ENCODE measurements at places on chromosomes 16 and 17.

GRCh38 chr17:77153999-77154586 is 13.3 kb downstream of the SEC14L1 start:
- no peak for DNase-seq
- peaks cover 7% of the 10 kb centered on the region for H3K36me3 ChIP-seq
- no peaks in the 10 kb centered on the region for H3K27me3 ChIP-seq
- H3K4me3 ChIP-seq, result no peak overlapping the region
- peaks cover 55% of the 10 kb centered on the region for H3K4me1 ChIP-seq

DNA sequence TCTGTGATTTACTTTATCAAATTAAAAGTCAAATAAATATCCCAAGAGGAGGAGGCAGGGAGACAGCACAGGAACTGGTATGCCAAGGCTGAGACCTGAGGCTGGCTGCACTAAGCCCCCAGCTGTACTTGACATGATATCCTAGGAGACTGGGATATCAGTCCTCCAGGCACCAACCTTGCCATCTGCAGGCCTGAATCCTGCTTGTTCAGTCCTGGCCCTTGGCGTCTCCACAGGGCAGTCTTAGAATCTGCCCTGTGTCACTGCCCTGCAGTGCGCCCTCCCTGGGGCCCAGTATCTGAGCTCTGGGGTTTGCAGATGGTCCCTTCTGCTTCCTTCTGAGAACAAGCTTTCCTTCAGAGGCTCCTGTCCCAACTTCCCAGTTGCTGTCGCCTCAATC is 75.9 kb downstream of the HS3ST3A1 start:
- H3K36me3 ChIP-seq, result no peaks in the 10 kb centered on the region
- no peak overlapping the region for H3K27ac ChIP-seq
- H3K27me3 ChIP-seq, result no peaks in the 10 kb centered on the region
- no peak for DNase-seq

DNA sequence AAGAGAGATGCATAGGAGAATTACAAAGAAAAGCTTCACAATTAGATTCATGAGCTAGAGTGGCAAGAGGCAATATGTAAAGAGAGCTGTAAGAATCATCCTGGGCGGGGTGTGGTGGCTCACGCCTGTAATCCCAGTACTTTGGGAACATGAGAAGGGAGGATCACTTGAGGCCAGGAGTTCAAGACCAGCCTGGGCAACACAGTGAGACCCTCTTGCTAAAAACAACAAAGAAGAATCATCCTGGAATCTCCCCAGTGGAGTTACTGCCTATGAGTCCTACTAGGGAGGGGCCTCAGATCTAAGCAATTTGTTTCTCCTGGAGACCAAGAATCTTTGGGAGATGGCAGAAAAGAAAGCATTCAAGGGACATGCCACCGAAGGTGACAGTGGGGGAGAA is 119.1 kb downstream of the HIC1 start:
- H3K4me3 ChIP-seq, result no peak overlapping the region
- no peak for DNase-seq
- H3K36me3 ChIP-seq, result peaks cover 10% of the 10 kb centered on the region
- peak overlapping the region; percentile 75 for H3K27ac ChIP-seq
- no peaks in the 10 kb centered on the region for H3K27me3 ChIP-seq
- peaks cover 77% of the 10 kb centered on the region for H3K4me1 ChIP-seq

GRCh38 chr17:81040791-81041337 is 5.9 kb downstream of the BAIAP2 start:
- no peaks in the 10 kb centered on the region for H3K36me3 ChIP-seq
- H3K4me1 ChIP-seq, result peaks cover 95% of the 10 kb centered on the region
- H3K27me3 ChIP-seq, result no peaks in the 10 kb centered on the region
- no peak overlapping the region for H3K4me3 ChIP-seq
- DNase-seq, result no peak

- no peaks in the 10 kb centered on the region for H3K27me3 ChIP-seq
- H3K4me1 ChIP-seq, result peaks cover 3% of the 10 kb centered on the region
- peak; percentile 87 for DNase-seq
- H3K4me3 ChIP-seq, result no peak overlapping the region
- peak overlapping the region; percentile 35 for H3K27ac ChIP-seq
- H3K36me3 ChIP-seq, result no peaks in the 10 kb centered on the region
These were observed 24.8 kb upstream of the RCVRN start for GRCh38 chr17:9929871-9930270.

DNA sequence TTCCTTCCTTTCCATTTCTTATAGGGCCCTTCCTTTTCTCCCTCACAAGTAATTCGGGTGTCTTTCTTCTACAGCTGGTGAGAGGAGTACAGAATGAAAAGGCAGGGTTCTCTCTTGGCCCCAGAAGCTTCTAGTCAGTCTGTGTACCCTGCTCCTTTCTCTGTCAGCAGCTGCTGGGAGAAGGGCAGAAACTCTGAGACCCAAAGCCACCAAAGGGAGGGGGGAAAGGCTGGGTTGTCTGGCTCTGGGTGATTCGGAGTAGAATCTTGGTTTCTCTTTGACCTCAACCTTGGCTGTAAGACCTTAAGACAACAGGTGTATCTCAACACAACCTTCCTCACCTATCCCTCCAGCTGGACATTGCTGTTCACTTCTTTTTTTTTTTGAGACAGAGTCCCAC is 3.3 kb upstream of the NR1D1 start:
- no peak for DNase-seq
- peak overlapping the region; percentile 98 for H3K27ac ChIP-seq
- no peaks in the 10 kb centered on the region for H3K36me3 ChIP-seq

GRCh38 chr16:58127634-58128033 is 1.5 kb downstream of the CFAP20 start:
- peak overlapping the region; percentile 96 for H3K4me3 ChIP-seq
- H3K27ac ChIP-seq, result peak overlapping the region; percentile 74
- no peaks in the 10 kb centered on the region for H3K27me3 ChIP-seq
- DNase-seq, result no peak
- peaks cover 51% of the 10 kb centered on the region for H3K4me1 ChIP-seq

- peaks cover 54% of the 10 kb centered on the region for H3K4me1 ChIP-seq
- H3K27ac ChIP-seq, result peak overlapping the region; percentile 7
- H3K4me3 ChIP-seq, result no peak overlapping the region
- DNase-seq, result no peak
These were observed 25.8 kb downstream of the USP10 start for GRCh38 chr16:84725481-84726078.

DNA sequence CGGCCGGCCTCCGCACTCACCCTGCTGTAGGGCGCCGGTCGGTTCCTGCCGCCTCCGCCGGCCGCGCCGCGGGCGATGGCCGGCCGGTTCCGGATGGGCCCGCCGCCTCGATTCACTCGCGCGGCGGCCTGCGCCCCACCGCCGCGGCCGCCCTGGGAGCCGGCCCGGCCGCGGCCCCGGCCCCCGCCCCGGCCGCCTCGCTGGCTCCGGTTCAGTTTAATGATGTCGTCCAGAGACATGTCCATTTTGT is 158 bp downstream of the ALYREF start:
- H3K4me1 ChIP-seq, result peaks cover 35% of the 10 kb centered on the region
- peak overlapping the region; percentile 82 for H3K4me3 ChIP-seq
- peak overlapping the region; percentile 72 for H3K27ac ChIP-seq

GRCh38 chr17:46774108-46774737 is 44.3 kb downstream of the WNT3 start:
- no peak for DNase-seq
- no peaks in the 10 kb centered on the region for H3K27me3 ChIP-seq
- H3K4me3 ChIP-seq, result no peak overlapping the region
- H3K4me1 ChIP-seq, result peaks cover 29% of the 10 kb centered on the region
- H3K36me3 ChIP-seq, result no peaks in the 10 kb centered on the region
- H3K27ac ChIP-seq, result no peak overlapping the region

DNA sequence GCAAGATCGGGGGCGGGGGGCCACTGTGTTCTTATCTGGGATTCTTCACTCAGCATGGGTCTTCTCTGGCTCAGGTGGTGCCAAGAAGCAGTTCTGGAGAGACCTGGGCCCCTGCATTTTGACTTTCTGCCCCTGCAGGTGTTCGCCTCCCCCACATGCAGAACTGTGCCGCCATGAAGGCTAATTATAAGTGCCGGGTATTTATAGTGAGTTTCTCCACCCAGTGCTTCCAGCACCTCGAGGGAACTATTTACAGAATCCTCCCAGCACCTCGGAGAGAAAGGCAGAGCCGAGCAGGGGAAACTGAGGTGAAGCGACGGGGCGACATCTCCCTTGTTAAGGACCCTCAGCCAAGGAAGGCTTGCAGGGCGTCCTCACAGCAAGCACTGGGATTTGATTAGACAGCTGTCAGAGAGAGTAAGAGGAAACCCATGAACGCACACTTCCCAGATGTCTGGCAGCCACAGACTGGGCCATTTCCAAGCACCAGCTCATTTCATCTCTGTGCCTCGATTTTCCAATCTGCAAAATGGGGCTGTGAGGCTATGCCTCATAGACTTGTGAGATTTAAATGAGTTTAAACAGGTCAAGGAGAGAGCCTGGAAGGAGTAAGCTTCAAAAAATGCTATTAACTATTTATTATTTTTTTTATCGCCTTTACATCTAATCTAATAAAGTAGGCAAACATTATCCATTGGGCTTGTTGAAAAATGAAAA is 36.4 kb upstream of the GRIN2A start:
- H3K27me3 ChIP-seq, result no peaks in the 10 kb centered on the region
- H3K4me1 ChIP-seq, result no peaks in the 10 kb centered on the region
- H3K27ac ChIP-seq, result no peak overlapping the region
- DNase-seq, result no peak

DNA sequence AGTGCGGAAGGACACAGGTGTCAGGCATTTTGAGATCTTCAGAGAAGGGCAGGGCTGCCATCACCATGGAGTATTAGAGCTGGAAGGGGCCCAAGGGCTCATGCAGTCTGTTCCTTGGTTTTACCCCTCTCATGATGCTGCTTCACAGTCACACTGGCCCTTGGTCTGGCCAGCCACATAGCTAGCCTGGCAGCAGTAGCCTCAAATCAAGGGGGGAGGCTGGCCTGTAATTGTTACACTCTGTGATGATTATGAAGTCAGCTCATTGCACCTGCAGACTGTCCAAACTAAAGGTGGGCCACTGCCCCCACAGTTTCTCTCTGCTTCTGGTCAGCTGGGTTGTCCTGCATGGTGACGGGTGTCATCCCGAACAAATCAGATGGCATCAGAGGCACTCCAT is at the start of gene FNDC8:
Gene FNDC8, plus strand, starts transcription at position 301 of the 400 bp plus-strand sequence. Its CDS starts 79 bp downstream, at position 380.
- no peak for DNase-seq
- H3K36me3 ChIP-seq, result no peaks in the 10 kb centered on the region
- peaks cover 16% of the 10 kb centered on the region for H3K4me1 ChIP-seq
- no peaks in the 10 kb centered on the region for H3K27me3 ChIP-seq
- H3K4me3 ChIP-seq, result no peak within 1 kb of the TSS

DNA sequence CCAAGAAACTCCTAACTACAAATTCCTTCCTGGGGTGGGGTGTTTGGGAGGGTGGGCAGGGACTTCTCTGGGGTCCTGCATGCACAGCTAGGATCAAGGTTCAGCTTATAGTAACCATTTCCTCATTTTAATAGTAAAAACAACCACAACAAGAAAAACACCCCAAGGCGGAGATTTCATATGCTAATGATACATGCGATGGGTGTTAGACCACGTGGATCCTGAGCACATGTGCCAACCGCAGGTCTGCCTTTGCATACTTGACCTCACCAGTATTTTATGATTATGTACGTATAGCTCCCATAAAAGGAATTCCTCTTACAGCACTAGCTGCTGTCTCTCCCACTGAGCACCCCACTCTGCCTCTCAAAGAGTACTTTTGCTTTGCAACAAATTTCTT is 1.9 kb downstream of the KRTAP4-11 start:
- no peak for DNase-seq
- no peak overlapping the region for H3K27ac ChIP-seq
- no peak overlapping the region for H3K4me3 ChIP-seq
- no peaks in the 10 kb centered on the region for H3K4me1 ChIP-seq
- H3K36me3 ChIP-seq, result no peaks in the 10 kb centered on the region
- no peaks in the 10 kb centered on the region for H3K27me3 ChIP-seq

- no peaks in the 10 kb centered on the region for H3K27me3 ChIP-seq
- H3K36me3 ChIP-seq, result no peaks in the 10 kb centered on the region
- no peak overlapping the region for H3K4me3 ChIP-seq
These were observed 87.2 kb upstream of the CACNG5 start for GRCh38 chr17:66747578-66748275.

DNA sequence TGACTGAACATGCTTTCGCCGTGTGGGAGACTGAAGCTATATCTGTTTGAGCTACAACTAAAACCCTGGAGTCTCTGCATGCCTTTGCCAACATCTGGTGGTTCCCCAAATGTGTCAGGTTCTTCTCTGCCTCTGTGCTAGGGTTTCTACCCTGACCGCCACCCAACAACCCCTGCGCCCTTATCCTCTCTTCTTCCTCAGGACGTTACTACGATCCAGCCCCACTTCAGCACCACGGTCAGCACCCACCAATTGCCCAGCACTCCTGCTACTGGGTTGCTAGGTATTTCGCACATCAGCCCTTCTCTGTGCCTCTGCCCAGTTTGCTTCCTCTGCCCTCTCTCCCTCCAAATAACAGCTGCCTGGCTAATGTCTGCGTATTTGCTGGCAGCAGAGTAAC is 106.3 kb upstream of the HSBP1 start:
- H3K27ac ChIP-seq, result no peak overlapping the region
- no peak overlapping the region for H3K4me3 ChIP-seq
- no peaks in the 10 kb centered on the region for H3K27me3 ChIP-seq
- H3K36me3 ChIP-seq, result no peaks in the 10 kb centered on the region

DNA sequence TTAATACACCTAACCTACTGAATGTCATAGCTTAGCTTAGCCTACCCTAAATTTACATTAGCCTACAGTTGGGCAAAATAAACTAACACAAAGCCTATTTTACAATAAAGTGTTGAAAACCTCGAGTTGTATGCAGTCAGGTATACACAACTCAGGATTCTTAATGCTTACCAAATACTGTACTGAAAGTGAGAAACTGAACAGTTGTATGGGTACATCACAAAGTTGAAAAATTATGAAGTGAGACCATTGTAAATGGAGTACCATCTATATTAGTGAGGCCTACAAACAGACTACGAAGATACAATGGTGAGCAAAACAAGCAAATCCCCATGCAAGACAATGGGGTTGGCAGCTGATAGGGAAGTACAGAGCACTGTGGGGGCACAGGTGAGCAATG is 79.7 kb downstream of the VAT1L start:
- H3K36me3 ChIP-seq, result no peaks in the 10 kb centered on the region
- no peak overlapping the region for H3K27ac ChIP-seq
- peaks cover 8% of the 10 kb centered on the region for H3K4me1 ChIP-seq
- no peak for DNase-seq
- H3K4me3 ChIP-seq, result no peak overlapping the region

GRCh38 chr16:86789621-86790051 is 211.3 kb downstream of the FOXL1 start:
- H3K27ac ChIP-seq, result no peak overlapping the region
- no peaks in the 10 kb centered on the region for H3K4me1 ChIP-seq
- DNase-seq, result no peak
- no peaks in the 10 kb centered on the region for H3K27me3 ChIP-seq
- H3K4me3 ChIP-seq, result no peak overlapping the region
- H3K36me3 ChIP-seq, result no peaks in the 10 kb centered on the region

Measured in vagina (tissue), 2 donors.